ENCODE measurements at places on chromosomes 5 and 9.

GRCh38 chr5:132270335-132270665 lies 12.8 kb downstream of the PDLIM4 start:
- no peak for DNase-seq

GRCh38 chr9:35738924-35739323 lies 6.5 kb downstream of the CREB3 start:
- no peak for DNase-seq

DNA sequence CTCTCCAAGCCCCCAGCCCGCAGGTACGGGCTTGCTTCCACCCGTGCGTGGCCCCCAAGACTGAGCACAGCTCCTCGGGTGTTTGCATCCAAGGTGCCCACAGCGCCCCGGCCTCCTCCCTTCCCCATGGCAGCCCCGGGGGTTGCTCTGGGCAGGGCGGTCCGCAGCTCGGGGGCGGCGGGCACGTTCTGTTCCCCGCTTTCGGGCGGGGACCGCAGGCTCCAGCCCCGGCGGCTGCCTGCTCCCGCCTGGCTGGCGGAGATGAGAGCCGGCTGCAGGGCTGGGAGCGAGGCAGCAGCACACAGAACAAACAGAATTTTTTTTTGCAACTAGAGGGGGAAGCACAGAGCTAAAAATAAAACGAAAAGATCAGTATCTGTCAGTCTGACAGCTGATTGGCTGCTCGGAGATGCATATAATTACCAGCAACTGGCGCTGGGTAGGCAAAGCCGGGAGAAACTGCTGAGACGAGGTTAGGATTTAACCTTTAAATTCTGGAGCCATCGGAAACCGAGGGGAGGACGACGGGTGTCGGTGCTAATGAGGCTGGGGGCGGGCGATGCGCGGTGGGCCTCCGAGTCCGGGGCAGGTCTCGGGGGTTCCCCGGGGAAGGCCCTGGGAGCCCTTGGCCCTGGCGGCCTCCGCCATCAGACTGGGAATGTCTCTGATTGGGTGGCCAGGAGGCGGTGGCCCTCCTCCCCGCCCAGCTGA lies 142.7 kb upstream of the IER5L start:
- DNase-seq: peak; percentile 16

DNA sequence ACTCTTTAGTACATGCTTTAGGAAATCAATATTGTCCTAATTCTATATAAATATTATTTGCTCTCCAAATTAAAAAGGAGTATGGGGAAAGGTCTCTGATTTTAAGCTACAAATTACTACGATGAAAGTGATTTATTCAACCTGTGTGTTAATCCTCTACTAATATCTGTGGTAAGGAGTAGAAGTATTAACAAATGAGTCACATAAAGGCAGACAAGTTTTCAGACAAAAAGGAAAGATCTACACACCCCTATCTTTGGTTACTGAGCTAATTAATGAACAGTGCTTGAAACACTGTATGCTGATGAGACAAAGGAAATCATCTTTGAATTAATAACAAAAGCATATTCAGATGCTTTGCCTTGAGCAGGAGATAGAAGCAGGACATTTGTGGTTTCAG lies 15.9 kb downstream of the LOX start:
- DNase-seq: no peak

GRCh38 chr9:85041466-85042137 lies 372.1 kb downstream of the NTRK2 start:
- no peak for DNase-seq

- DNase-seq: no peak
Observed at GRCh38 chr9:84436386-84437109, 96.0 kb upstream of the SLC28A3 start.

- no peak for DNase-seq
Observed at GRCh38 chr5:90359073-90359920, 50.3 kb downstream of the CETN3 start.

- DNase-seq: no peak
Observed at GRCh38 chr5:149126906-149127305, 14.4 kb upstream of the ABLIM3 start.

DNA sequence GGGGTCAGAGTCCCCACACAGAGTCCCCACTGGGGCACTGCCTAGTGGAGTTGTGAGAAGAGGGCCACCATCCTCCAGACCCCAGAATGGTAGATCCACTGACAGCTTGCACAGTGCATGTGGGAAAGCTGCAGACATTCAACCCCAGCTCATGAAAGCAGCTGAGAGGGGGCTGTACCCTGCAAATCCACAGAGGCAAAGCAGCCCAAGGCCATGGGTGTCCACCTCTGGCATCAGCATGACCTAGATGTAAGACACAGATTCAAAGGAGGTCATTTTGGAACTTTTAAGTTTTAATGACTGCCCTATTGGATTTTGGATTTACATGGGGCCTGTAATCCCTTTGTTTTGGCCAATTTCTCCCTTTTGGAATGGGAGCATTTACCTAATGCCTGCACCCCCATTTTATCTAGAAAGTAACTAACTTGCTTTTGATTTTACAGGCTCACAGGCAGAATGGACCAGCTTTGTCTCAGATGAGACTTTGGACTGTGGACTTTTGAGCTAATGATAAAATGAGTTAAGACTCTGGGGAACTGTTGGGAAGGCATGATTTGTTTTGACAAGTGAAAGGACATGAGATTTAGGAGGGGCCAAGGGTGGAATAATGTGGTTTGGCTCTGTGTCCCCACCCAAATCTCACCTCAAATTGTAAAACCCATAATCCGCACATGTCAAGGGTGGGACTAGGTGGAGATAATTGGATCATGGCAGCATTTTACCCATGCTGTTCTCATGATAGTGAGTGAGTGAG lies 56.3 kb upstream of the ITGA1 start:
- no peak for DNase-seq

DNA sequence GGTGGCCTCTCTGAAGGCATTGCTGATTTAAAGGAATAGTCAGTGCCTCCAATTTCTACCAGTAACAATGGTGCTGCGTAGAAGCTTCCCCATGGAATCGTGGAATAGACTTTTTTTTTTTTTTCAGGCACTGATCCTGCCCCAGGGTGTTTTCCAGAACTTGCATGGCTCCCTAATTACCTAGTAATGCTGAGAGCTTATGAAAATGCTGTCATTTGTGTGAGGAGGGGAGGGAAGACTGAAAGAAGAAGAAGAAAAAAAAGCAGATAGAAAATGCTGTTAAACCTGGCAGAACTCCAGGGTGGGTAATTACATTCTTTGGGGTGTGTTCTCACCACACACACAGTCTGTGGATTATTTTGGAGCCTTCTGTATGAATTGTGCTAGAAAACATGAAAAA lies 4.8 kb upstream of the GRIA1 start:
- no peak for DNase-seq

GRCh38 chr5:160539431-160539830 lies 117.8 kb downstream of the PTTG1 start:
- DNase-seq: no peak
